ENCODE measurements at places on chromosomes 6 and 20.

- no peak for DNase-seq
These were observed 40.9 kb downstream of the GMPR start for GRCh38 chr6:16279243-16279642.

DNA sequence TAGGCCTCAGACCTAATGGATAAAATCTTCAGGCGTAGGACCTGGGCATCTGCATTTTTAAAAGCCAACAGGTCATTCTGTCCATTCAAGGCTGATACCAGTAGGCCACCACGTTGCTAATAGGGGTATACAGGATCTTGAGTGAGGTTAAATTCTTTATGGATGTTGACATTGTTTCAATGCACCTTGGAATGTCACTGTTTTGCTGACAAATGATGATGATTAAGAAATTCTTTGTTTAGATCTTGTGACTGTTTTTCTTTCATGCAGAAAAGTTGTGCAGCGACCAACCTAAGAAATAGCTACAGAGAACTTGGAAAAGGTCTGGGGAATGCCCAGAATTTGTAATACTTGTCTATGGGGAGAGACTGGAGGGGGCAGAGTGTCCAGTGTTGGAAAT lies 101.1 kb upstream of the CLDN20 start:
- DNase-seq, result no peak

- peak; percentile 74 for DNase-seq
These were observed 25.9 kb upstream of the TGM2 start for GRCh38 chr20:38190936-38191371.

GRCh38 chr6:54847799-54848597 lies 1.4 kb downstream of the FAM83B start:
- DNase-seq, result peak; percentile 9

- no peak for DNase-seq
These were observed 6.5 kb upstream of the ZSWIM1 start for GRCh38 chr20:45874576-45874975.

- no peak for DNase-seq
These were observed 6.0 kb upstream of the SMIM28 start for GRCh38 chr6:138371720-138372119.

DNA sequence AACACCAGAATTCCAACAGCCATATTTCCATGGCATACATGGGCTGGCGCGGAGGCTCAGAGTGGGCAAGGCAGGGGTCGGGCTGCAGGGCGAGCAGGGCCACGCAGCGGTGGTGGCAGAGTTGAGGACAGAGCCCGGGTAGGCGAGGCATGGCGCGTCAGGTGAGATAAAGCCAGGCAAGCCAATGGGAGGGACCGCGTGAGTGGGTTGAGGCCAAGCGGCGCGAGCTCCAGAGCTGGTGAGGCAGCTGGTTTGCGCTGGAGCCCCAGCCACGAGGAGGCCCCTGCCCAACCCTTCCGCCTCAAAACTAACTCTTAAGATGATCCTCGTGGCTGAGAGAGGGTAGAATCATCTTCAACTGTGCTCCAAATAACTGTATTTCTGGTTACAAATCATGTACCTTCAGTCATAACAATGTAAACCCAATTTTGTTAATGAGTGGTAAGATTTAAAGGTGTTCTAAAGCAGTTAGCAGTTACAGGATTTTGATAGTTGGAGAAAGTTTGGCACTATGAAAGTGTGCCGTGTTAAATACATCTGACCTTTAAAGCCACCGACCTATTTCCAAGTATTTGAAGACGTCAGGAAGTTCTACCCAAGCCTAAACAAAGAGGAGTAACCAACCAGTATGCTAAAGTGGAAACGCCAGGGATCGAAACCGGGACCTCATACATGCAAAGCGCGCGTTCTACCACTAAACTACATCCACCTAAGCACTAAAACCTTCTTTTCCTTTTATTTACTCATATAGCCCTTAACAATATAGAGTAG lies 107.9 kb downstream of the GPX5 start:
- no peak for DNase-seq

- DNase-seq, result peak; percentile 96
These were observed 50.0 kb downstream of the SRC start for GRCh38 chr20:37395921-37396415.

- no peak for DNase-seq
These were observed 129.9 kb downstream of the MRPL14 start for GRCh38 chr6:43997345-43997677.

GRCh38 chr6:166904101-166904746 lies 52.1 kb downstream of the RNASET2 start:
- DNase-seq, result peak; percentile 53

- DNase-seq, result no peak
These were observed 70.4 kb downstream of the THBS2 start for GRCh38 chr6:169183233-169183632.

GRCh38 chr6:89525786-89526562 lies 93.0 kb downstream of the ANKRD6 start:
- no peak for DNase-seq

GRCh38 chr6:16306334-16306733 lies 67.9 kb downstream of the GMPR start:
- DNase-seq, result no peak

DNA sequence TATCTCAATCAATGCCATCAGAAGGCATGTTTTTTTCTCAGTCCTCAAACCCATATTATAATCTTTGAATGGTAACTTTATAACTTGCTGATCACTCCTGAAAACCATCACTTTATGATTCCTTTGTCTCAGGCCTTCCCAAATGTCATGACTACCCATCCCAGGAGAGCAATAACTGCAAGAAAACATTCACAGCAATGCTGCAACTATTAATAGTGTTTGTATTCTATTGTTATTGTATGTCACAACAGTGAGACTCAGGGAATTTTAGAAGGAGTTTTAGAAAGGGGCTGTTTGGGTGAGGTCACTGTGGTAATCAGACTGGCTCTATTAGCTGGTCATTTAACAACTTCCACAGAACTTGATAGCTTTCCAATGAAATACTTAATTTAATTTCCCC lies 301.4 kb upstream of the TBX18 start:
- no peak for DNase-seq

DNA sequence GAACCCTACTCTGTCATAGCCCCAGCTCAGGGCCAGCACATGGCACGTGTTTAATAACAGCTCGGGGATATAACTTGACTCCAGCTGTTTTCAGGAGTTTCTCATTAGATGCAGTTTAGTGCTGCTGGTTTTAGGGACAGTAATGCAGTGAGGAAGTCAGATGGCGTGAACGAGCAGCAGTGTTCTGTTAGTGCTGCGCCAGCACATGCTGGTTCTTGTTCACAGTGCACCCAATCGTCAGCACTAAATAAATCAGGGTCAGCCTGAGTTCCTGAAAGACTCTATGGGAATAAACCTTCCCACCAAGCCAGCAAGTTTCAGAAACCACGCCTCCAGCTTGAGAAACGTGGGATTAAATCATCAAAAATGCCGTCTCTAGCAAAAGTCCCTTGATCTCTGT lies 235.9 kb upstream of the SUPT3H start:
- peak; percentile 72 for DNase-seq

DNA sequence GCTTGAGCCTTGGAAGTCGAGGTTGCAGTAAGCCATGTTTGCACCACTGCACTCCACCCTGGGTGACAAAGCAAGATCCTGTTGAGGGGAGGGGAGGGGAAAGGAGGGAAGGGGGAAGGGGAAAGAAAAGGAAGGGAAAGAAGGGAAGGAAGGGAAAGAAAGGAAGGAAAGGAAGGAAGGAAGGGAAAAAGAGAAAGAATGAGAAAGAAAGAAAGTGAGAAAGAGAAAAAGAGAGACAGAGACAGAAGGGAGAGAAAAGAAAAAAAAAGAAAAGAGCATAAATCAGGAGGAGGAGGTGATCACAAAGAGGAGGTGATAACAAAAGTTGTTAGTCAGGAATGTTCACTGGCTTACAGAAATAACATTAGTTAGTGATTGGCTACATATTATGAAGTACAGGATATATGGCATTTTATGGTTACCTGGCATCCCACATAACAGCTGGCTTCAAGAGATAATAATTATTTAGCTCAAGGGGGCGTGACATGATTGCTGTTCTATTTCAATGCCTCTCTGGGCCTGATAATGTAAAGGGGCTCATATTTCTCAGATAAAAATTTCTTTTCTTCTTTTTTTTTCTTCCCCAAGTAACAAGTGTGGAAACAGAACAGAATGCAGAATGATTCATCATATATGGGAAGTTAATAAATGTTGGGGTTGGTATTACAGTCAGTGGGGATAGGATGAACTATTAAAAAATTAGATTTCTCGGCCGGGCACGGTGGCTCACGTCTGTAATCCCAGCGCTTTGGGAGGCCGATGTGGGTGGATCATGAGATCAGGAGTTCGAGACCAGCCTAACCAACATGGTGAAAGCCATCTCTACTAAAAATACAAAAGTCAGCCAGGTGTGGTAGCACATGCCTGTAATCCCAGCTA lies 27.1 kb downstream of the SAMHD1 start:
- no peak for DNase-seq

DNA sequence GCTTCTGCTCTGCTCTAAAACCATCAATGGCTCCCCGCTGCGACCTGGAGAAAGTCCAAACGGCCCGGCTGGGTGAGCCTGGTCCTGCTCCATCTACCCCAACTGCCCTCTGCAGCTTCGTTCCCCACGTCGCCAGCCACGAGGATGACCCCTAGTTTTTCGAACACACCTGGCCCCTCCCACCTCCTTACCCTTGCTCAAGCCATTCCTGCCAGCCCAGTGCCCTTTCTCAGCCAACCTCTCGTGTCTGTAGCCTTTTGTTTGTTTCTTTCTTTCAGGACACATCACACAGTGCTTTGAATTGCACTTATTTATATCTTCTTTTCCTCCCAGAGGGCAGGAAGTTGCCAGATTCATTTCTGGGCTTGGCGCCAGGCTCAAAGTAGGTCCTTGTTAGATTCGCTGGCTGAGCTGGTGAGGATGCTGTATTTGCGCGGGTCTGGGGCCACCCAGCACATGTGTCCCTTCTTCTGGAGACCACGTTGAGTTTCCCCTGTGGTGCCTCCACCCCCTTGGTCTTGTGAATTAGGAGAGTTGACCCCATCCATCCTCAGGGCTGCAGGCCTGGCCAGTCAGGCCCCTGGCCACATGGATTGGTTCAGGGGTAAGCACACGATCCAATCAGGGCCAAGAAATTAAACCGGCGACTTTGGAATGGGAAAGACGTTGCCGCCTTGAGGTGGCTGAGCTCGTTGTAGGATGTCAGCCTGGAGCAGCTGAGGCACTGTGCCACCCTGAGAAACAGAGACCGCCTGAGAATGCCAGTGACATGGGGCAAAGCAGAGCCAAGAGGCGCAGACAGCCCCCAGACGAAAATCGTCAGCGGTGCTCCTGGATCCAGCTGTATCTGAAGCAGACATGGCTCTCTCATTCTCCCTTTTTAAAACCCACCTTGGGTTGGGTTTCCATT lies 156.0 kb downstream of the CEBPB start:
- DNase-seq, result peak; percentile 83

DNA sequence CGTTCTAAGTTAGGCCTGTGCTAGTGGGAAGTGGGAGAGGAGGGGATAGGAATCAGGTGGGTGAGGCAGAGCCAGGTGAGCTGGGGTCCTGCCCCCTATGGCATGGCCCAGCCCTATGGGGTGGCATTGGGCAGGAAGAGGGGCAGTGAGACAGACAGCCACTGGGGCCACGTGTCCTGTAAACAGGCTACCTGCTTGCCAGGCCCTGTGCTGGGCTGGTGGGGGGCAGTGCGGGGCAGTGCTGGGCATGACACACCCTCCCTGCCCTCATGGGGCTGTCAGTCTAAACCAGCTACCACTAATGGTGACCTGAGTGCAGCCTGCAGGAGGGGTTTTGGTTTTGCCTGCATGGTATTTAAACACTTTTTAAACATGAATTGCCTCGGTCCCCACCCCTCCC lies 10.1 kb upstream of the PMEPA1 start:
- DNase-seq, result no peak

DNA sequence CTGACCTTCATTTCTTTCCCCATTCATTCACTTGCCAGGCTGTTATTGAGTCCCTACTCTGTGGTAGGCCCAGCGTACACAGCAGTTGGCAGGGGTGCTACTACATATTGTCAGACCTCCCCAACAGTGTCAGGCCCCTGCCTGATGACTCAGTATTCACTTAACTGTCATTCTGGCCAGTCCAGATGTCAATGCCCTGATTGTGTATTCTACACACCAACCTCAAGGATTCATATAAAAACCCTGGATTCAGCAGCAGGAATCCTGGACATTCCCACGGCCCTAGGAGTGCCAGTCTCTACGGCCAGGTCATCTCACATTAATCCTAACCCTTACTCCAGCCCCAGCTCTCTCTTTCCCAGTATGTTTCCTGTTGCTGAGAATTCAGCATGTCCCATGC lies 151.5 kb downstream of the TASP1 start:
- no peak for DNase-seq

DNA sequence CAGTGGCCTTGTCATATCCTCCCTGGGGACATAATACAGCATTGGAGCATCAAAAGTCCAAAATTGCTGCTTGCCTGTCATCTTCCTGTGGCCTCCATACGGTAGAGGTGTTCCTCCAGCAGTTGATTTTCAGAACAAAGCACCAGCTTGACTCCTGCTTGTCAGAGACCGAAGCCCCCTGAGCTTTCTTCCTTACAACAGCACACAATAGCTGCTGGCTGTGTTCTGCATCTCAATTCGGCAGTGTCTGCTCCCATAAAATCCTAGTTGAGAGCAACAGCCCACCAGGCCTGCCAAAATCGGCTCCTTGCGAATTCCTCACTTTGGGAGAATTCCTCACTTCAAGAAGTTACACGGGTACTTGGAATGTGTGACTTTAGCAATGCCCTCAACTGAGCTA lies 372.9 kb downstream of the SAMD5 start:
- no peak for DNase-seq

DNA sequence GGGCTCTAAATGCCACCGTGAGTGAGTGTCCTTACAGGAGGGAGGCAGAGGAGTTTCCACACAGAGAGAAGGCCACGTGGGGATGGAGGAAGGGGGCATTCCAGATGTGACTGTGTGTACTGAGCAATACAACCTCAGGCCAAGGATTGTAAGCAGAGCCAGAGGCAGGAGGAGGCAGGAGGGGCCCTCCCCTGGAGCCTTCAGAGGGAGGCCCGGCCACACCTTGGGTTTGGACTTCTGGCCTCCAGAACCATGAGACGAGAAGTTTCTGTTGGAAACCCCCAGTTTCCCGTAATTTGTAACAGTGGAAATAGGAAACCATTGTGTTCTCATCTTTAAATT lies 9.3 kb upstream of the KIF25 start:
- DNase-seq, result no peak

- DNase-seq, result no peak
These were observed 99.6 kb upstream of the DST start for GRCh38 chr6:56742122-56742791.

GRCh38 chr6:75935473-75935793 lies 137.0 kb downstream of the IMPG1 start:
- no peak for DNase-seq

- no peak for DNase-seq
These were observed 288.5 kb downstream of the PRL start for GRCh38 chr6:22008248-22008836.

GRCh38 chr6:38110481-38110971 lies 291.0 kb downstream of the ZFAND3 start:
- DNase-seq, result peak; percentile 35

All from tongue (tissue), 3 donors.